NT2/D1 (cell line): ENCODE measurements at places on chromosomes 11 and 22.

- DNase-seq: peak; percentile 94
These were observed 34.4 kb downstream of the NRXN2 start for GRCh38 chr11:64688534-64688982.

GRCh38 chr11:27208846-27209245 is 154.2 kb downstream of the CCDC34 start:
- no peak for DNase-seq

DNA sequence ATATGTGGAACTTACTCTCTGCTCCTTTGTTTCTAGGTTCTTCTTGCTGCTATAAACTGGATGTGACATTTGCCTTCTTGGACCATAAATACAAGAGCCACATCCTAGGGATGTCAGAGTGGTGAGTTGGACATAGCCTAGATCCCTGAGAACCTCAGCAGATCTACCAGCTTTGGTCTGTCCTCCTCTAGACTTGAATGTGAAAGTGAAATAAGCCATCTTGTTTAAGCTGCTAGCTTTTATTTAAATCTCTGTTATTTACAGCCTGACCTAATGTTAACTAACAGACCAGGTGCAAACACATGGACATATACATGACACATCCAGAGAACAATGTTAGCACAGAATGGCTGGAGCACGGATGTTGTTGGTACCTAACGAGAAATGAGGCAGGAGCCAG is 36.0 kb downstream of the SLN start:
- DNase-seq: no peak

DNA sequence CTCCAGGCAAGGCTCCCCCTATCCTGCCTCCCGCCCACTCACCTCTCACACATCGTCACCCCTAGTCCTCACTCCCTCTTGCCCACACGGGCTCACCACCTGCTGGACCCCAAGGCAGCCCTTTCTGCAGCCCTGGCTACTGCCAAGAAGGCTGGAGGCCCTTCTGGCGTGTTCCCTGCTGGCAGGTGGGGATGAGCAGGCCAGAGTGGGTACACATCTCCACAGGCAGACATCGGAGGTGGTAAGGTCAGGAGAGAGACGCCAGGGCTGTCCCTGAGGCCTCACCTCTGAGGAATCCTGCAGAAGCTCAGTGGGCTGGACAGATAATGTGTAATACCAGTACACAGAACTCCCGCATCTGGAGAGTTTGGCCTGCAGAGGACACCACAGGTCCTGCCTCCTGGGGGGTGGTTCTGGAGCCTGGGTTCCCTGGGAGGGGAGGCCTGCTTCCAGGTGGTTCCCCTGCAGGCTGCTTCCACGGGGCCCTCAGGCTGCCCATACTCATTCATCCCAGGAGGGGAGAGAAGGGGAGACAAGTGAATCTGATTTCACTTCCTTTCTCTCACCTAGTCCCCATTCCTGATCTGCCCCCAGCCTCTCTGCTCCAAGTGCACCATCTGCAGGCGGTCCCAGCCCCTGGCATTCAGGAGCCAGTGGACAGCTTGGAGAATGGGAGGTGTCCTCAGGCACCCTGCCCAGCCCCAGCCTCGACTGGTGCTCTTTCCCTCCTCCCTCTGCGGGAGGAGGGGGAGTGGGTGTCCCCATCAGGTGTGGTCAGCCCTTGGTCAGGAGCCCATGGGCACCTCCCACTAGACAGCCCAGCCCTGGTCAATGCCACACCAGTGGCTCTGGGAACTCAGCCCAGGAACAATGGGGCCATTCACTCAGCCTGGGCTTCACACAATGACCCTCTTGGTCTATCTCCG is 6.1 kb upstream of the CHST1 start:
- DNase-seq: no peak

DNA sequence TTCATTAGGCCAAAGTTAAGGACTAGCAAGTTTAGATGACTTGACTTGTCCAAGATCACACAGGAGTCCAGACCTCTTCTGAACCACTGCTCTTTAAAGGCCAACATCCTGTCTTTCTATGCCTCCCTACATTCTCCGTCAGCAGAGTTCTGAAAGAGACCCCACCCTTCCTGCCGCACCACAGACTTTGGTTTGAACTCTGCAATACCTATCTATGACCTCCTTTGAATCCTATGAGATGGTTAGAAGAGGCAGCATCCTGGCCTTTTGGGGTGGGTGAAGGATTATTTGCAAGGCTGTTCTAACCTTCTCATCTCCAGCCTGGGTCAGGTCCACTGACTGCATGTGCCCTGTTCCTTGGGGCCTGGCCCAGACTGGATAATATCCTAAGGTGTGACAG is 4.3 kb upstream of the RRM1 start:
- no peak for DNase-seq

DNA sequence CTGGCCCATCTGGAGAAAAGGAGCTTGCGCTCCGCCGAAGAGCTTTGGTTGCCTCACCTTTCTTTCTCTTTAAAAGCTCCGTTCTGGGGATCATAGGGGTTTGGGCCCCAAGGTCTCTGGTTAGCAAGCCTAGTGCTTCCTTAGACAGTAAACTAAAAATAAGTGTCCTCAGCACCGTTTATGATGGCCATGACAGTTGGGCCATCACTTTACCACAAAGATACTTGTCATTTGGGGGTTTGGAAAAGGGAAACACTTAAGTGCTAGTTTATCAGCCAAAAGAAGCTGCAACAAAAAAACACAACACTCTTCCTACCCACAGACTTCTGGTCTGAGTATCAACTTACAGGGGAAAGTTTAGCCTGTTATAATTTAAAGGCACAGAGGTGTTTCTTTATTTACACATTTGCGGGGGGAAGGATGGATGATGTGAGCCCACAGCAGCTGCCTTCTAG is 88.4 kb upstream of the CD44 start:
- no peak for DNase-seq

GRCh38 chr11:114187173-114187572 is 109.0 kb upstream of the NNMT start:
- DNase-seq: no peak

- no peak for DNase-seq
These were observed 39.0 kb upstream of the KIRREL3 start for GRCh38 chr11:127039591-127039990.

GRCh38 chr22:46511151-46512038 is 26.0 kb downstream of the CELSR1 start:
- DNase-seq: no peak

- no peak for DNase-seq
These were observed 54.9 kb downstream of the ENDOD1 start for GRCh38 chr11:95144313-95145235.

- DNase-seq: no peak
These were observed 524 bp upstream of the SLC1A2 start for GRCh38 chr11:35419830-35420333.

- no peak for DNase-seq
These were observed 172.5 kb downstream of the TBC1D22A start for GRCh38 chr22:46934746-46935491.

DNA sequence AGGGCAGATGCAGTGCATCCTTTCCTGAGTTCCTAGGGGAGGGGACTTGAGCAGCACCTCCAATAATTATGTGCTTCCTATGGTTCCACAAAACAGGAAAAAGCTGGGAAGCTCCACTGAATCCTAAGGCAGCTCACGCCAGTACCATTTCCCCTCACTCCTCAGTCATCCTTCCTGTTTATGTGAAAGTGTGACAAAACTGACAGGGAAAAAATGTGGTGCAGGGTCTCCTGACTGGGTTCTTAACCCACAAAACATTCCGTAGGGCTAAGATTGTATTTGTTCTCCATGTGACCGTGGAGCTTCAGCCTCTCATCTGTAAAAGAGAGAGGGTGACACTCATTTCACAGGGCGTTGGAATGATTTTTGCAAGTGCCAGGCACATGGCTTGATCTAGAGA is 12.2 kb upstream of the LYVE1 start:
- DNase-seq: no peak
